PC-3 (cell line): ENCODE measurements at places on chromosomes 6 and 20.

- no peaks in the 10 kb centered on the region for H3K36me3 ChIP-seq
- H3K27ac ChIP-seq, result no peak overlapping the region
- H3K4me3 ChIP-seq, result no peak overlapping the region
- H3K4me1 ChIP-seq, result no peaks in the 10 kb centered on the region
These were observed 94.9 kb upstream of the MTHFD1L start for GRCh38 chr6:150770637-150771036.

DNA sequence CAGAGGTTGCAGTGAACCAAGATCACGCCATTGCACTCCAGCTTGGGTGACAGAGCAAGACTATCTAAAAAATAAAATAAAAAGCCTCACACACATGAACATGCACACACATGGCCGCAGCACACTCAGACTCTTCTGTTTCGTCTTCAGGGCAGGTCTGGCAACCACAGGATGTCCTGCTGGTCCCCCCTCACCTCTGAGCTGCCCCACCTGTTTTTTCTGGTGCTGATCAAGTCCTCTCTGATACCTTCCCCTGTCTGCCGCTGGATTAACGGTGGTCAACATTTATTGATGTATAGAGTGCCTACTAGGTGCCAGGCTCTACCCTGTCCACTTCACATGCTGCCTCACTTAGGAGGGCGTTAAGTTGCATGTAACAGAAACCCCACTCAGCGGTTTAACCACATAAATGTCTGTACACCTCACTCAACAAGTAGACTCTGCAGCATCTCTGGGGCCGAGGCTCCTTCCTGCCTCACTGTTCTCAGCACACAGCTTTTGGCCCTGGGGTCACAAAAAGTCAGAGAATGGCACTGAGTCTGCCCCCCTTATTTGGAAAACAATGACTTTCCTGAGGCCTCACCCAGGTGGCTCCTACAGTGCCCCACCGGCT, 4.5 kb upstream of the AP5S1 start:
- no peak overlapping the region for H3K4me3 ChIP-seq
- H3K4me1 ChIP-seq, result peaks cover 41% of the 10 kb centered on the region
- no peaks in the 10 kb centered on the region for H3K36me3 ChIP-seq

DNA sequence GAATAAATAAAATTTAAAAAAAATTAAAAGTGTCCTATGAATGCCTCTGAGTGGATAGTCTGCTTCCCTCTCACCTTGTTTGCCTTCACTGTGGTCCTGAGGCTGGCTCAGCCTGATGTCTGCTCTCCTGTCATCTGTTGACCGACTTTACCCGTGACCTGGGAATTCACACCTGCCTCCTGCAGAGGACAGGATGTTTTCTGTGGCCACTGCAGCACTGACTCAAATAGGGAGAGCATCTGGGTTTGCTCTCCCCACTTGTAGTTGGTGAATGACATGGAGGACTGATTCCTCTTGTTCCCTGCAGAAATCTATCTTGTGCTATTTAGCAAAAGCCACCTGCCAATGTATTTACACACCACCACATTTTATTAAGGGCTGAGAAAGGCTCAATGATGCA, 52.4 kb upstream of the ERVFRD-1 start:
- H3K4me1 ChIP-seq, result peaks cover 28% of the 10 kb centered on the region
- no peak overlapping the region for H3K4me3 ChIP-seq
- no peak for DNase-seq
- H3K27me3 ChIP-seq, result no peaks in the 10 kb centered on the region

DNA sequence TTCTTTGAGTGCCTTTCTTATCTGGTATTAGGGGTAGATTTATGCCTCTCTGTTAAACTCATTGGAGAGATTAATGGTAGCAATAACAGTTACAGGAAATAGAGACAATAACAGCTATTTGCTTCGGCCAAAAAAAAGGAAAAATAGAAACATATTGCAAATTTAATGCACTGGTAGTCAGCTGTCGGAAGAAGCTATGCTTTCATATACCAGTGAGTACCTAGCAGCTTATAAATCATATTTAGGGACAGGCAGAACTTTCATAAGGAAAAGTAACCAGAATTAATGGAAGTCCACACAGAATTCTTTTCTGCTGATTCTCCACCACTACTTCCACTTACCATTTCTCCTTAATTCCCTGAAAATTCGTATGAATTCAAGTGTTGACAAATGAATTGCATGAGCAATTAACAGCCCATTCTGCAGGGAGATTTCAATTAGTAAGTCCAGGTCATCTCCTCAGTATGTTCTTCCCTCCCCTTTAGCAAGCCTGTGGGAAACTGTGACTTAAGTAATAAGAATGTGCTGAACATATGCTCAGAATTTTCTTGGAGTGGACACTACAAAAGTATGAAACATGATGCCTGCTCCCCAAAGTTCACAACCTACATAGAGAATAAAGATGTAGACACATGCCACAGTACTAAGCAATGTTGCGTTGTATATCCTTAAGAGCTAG, 196.7 kb upstream of the KCNQ5 start:
- DNase-seq, result peak; percentile 8
- no peaks in the 10 kb centered on the region for H3K4me1 ChIP-seq
- H3K36me3 ChIP-seq, result no peaks in the 10 kb centered on the region
- no peak overlapping the region for H3K4me3 ChIP-seq
- H3K27me3 ChIP-seq, result no peaks in the 10 kb centered on the region

DNA sequence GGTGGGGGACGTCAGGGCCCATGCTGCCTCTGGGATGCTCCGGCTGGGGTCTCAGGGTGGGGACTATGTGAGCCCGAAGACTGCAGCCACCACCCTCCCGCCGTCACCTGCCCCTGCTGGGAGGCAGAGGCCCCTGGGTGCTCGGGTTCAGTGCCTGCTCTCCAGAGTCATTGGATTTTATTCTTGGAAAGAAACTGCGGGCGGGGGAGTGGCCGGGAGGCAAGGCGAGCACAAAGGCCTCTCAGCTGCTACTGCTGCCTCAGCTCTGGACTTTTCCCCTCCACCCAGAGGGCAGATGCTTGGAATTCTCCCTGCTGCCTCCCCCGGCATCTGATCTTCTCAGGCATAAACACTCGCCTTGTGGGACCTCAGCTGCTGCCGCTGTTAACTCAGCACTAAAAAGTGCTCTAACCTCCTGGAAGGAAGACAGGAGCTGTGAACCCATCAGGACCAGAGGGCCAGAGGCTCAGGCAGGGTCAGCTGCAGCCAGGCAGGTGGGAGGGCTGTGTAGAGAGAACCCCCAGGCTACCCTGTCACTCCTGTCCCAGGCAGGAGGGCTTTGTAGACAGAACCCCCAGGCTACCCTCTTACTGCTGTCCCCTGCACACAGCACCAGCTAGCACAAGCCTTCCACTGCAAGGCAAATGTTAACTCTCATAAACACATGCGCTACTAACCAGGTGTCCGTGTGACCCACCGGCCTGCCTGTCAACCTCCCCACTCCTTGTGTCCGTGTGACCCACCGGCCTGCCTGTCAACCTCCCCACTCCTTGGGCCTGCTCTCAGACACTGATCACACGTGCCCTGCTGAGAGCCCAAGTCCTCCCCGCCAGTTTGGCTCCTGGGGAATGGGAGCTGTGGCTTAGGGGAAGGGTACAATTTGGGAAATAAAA, 9.4 kb upstream of the FRMD1 start:
- H3K27ac ChIP-seq, result no peak overlapping the region
- H3K27me3 ChIP-seq, result 0 out of 2 replicates have a peak, but pooled peaks cover 7% of the 10 kb centered on the region
- no peaks in the 10 kb centered on the region for H3K36me3 ChIP-seq

DNA sequence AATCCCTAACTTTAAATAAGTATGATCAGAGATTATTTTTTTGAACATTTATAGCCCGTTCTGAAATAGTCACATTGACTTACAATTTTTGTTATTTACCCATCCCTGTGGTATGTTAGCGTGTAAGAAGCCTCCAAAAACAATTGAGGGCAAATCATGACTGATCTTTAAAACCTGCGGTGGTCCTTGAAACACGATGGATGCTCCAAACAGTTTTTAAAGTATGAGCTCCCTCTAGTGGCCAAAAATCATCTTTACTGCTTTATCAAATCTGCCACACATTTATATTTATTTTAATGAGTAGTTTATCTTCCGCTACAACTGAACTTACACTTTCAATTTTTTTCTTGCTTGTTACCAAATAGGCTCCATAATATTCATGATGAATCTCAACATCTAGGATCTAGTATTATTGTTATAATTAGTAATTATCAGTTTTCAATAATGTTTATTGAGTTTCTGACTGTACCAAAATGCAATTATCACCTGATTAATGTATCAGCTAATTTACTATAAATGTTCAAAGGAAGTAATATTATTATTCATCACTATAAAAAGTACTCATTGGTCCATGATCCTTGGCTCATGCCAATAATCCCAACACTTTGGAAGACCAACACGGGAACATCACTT, 52.2 kb downstream of the MARCKS start:
- no peak overlapping the region for H3K27ac ChIP-seq
- no peak overlapping the region for H3K4me3 ChIP-seq
- no peaks in the 10 kb centered on the region for H3K4me1 ChIP-seq
- peak; percentile 75 for DNase-seq
- H3K36me3 ChIP-seq, result no peaks in the 10 kb centered on the region

DNA sequence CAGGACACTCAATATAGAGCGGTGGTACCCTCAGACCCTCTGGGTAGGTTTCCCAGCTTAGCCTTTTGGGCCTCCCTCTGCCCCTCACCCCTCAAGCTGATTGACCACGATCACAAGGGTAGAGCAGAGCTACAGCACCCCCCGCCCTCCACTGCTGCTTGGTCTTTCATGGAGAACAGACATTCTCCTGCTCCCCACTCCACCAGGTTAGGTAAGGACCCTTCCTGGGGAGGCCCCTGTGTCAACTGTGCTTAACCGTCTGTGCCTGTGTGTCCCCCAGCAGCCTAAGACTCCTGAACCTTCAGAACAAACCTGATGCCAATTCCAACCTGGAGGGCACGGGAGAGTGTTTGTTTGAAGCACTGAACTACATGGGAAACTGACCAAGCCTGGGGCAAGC, 11.8 kb downstream of the MYH7B start:
- no peaks in the 10 kb centered on the region for H3K27me3 ChIP-seq
- DNase-seq, result no peak
- no peaks in the 10 kb centered on the region for H3K4me1 ChIP-seq
- H3K27ac ChIP-seq, result no peak overlapping the region
- H3K36me3 ChIP-seq, result no peaks in the 10 kb centered on the region

- no peak for DNase-seq
- no peak overlapping the region for H3K27ac ChIP-seq
- no peak overlapping the region for H3K4me3 ChIP-seq
- no peaks in the 10 kb centered on the region for H3K27me3 ChIP-seq
- H3K4me1 ChIP-seq, result no peaks in the 10 kb centered on the region; the same call in 1 of the 2 replicates
- no peaks in the 10 kb centered on the region for H3K36me3 ChIP-seq
These were observed 108.8 kb downstream of the TIAM2 start for GRCh38 chr6:155103816-155104366.
